Liver (tissue), 10 donors: ENCODE measurements at places on chromosomes 3 and 15. TPM values are rescaled to one million over a fixed set of nuclear protein-coding genes. Genes with fewer than 3 reads are reported as not detected.

CCDC12 gene
- total RNA-seq = 27.9 TPM

PDE12 gene
- total RNA-seq = 13.1 TPM

KNL1 gene
- total RNA-seq = 38.5 TPM

AMT gene
- 23.2 TPM for total RNA-seq

FGF7 gene
- total RNA-seq = 0.33 TPM

OXTR gene
- total RNA-seq = 0.08 TPM

SPSB4 gene
- total RNA-seq = 1.2 TPM

FAM227B gene
- 5.1 TPM for total RNA-seq

GXYLT2 gene
- total RNA-seq = 0.98 TPM

C2CD4A gene
- total RNA-seq = not detected

HHLA2 gene
- total RNA-seq = not detected

TM4SF4 gene
- total RNA-seq = 230 TPM

ZNF80 gene
- total RNA-seq = not detected
